ENCODE measurements at places on chromosomes 7 and 10.

DNA sequence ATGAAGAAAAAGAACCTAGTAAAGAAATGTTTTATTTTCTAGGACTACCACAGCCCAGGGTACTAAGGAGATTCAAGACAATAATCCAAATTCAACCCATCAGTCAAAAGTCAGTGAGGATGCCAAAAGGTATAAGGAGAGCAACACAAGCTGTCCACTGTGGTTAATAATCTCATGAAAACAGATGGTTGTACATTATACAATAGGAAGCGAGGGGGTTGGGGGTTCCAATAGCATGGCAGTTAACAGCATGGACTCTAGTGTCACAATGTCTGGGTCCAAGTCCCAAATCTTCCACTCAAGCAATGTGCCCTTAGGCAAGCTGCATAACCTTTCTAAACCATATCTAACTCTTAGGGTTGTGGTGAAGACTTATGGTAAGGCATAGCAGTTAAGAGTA lies 35.1 kb downstream of the BRAF start:
- DNase-seq = no peak

- DNase-seq = no peak
Observed at GRCh38 chr7:73887762-73888161, 26.8 kb downstream of the TMEM270 start.

DNA sequence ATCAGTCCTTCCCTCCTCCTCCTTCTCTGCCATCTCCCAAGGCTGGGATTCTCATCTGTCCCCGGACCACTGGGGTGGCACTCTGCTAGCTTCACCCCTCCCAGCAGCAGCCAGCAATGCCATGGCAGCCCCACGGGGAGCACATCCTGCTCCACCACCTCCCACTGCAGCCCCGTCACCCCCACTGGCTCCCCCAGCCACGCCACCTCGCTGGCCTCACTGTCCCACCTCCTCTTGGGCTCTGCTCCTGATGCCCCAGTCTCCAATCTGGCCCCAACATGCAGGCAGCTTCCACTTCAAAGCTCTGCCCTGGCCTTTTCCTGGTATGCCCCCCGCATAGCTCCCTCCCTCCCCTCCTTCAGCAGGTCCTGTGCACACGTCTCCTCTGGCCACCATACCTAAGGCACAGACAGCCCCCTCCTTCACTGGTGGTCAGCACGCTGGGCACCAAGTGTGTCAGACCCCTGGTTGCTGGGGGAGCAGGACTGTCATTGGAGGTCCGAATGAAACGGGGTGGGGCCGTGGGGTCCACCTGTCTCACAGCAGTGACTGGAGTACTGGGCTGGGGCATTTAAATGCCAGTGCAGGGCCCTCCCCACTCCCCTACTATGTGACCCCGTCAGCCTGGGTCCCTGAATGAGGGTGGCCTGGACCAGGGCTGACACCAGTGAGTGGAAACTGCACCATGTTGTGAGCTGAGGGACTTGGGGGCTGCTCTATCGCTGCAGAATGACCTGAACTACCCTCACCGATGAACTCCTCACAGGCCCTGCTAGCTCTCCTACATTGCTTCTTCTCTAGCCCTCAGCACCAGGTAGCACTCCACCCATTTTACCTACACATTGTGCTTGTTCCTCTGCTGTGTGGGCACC lies 38.7 kb downstream of the RASGEF1A start:
- no peak for DNase-seq

GRCh38 chr7:48931481-48931880 lies 7.1 kb downstream of the CDC14C start:
- DNase-seq = no peak

GRCh38 chr7:150944066-150945042 lies 33.8 kb downstream of the KCNH2 start:
- DNase-seq = no peak

DNA sequence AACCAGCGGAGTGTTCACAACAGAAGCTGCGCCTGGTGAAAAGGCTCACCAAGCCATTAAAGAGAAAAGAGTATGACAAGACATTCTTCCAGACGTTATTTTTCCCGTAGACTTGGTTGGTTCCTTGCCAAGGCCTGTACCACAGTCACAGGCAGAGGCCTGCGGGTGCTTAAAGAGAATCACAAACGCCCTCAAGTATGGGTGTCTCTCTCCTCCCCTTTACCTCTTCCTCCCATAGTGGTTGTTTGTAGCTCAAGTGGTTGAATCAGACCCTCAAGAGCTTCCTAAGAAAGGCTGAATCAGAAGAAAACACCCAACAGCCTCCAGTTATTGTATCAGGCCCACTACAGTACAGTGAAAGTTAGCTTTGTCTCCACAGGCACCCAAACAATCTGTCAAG lies 169.0 kb downstream of the CREB5 start:
- no peak for DNase-seq
